ENCODE measurements at places on chromosomes 5 and 9.

DNA sequence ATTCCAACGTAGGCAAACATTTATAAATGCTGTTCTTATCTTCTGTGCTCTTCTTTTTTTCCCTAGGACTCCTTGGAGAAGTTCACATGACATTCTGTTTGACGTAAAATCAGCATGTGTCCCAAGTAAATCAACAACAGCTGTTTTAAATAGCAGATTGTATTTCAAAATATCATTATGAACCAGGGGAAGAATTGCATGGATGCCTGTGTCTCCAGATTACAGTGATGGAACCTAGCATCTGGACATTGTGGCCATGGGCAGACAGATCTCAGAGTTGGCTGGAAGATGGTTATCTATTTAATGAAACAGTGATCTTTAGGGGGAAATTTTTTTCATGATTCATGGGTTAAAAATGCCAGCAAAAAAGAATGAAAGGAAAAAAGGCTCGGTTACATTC is 222.0 kb downstream of the MAN2A1 start:
- DNase-seq = peak; percentile 1

GRCh38 chr5:137075163-137075970 is 423.8 kb downstream of the SPOCK1 start:
- no peak for DNase-seq

DNA sequence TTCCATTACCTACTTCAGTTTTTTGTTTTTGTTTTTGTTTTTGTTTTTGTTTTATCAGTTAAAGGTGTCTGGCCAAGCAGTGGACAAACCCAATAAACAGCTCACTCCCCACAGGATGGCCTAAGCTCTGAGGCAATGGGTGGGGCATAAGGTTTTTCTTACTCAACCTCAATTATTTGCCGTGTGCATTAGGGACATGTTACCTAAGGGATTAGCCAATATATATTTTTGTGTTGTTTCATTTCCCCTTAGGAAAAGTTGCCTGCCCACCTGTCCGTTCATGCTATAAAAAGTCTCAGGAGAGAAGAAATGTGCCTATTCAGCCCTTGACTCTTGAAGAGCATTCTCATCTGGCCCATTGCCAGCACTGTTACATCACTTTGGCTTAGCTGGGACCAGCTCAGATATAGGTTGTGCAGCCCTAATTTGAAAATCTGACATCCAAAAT is 7.3 kb downstream of the SH3RF2 start:
- no peak for DNase-seq

DNA sequence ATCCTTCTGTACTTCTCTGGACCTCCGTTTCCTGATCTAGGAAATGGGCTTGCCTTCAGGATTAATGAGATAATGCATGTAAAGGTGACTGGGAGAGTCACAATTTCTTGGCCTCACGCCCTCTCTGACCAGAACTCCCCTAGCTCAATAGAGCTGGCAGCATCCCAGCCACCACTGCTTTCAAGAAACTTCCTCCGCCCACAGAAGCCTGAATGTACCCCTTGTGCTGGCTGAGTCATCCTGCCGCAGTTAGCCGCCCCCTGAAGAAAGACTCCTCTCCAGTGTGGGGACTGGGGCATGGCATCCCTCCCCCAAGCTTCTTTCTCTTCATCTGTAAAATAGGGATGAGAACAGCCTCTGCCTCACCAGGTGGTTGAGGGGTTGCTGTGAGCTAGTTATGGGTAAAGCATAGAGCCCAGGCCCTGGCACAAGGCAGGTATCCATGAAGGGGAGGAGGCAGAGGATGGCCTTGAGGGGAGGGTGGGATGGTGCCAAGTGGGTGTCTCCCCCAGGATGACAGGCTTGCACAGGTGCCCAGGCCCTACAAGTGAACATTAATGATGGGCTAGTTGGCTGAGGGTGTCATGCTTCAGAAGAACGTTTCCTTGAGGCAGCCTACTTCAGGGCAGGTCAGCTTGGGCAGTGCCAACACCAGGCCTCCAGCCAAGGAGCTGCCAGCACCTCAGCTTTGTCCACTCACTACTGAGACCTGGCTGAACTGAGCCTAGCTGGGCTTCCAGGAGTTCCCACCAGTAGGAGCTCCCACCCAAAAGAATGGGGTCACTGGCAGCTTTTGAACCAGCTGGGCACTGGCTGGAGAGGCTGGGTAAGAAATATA is 3.4 kb downstream of the PDLIM4 start:
- no peak for DNase-seq

- DNase-seq = no peak
These were observed 293.3 kb downstream of the CSNK1G3 start for GRCh38 chr5:123805300-123805699.

GRCh38 chr9:121671612-121672155 is 20.2 kb downstream of the DAB2IP start:
- no peak for DNase-seq

DNA sequence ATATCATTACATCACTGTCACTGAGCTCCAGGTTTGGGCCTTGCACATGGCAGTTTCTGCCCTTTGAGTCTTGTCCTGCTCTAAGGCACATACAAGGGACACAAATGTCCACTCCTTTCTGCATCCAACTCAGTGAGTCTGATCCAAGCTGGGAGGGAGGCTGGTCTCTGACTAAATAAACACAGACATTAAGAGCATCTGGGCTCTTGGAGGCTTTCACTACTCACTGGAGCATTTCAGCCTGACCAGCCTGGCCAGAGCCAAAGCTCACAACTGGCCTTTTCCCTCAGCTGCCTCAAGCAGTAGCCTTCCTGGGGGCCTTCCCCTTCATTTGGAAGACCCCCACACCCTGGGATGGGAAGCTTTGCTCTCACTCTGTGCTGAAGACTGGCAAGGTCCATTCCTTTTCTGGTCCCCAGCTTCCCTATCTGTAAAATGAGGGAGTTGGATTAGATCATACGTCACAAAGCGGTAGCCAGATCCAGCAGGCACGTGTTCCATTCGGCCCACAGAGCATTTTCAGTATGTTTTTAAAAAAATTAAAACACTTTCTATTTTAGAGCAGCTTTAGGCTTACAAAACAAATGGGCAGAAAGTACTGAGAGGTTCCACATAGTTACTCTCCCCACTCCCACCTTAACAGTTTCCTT is 58.6 kb upstream of the XPA start:
- no peak for DNase-seq

GRCh38 chr9:123164285-123164684 is 104.1 kb downstream of the STRBP start:
- no peak for DNase-seq

DNA sequence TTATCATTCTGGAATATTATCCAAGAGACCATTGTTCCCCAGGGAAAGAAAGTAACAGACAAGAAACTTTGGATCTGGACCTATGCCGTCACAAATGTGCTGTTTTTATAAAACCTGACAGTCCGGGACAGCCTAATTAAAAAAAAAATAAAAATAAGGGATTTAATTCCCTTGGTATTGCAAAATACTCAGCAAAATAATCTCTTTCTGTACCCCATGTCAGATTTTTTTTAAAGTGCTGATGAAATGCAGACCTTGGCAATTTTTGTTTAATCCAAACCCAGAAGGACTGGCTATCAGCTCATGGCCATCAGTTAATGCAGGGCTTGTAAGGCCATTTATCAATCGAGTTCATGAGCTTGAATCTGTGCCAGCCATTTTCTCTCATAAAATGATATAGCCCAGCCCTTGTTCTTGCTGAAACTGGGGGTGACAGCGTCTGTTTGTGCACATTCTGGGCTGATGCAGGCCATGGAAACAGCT is 162.7 kb upstream of the S1PR3 start:
- DNase-seq = no peak

- DNase-seq = no peak
These were observed 39.5 kb upstream of the GLRX start for GRCh38 chr5:95861864-95862561.

- DNase-seq = no peak
These were observed 638.6 kb downstream of the SEMA5A start for GRCh38 chr5:8907168-8907868.

DNA sequence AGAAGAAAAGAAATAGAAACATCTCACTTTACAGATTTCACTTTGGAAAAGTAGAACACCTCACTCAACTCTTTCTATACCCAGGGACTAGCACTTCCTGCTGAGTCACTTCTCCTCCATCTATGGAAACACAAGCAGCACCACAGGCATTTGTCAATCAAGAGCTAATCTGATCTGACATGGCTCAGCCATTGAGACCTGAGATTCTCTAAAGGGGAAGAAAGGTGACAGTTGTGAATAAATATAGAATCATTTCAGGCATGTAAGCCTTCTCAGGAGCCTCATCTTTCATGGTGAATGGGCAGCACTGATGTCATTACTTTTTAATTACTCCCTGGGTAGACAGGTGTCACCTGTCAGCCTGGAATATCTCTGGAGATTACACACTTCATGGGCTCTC is 559.8 kb downstream of the HINT1 start:
- no peak for DNase-seq

GRCh38 chr5:1545126-1545804 is 21.5 kb upstream of the LPCAT1 start:
- DNase-seq = no peak

GRCh38 chr9:86500031-86500430 is 145.8 kb upstream of the TUT7 start:
- DNase-seq = no peak

- no peak for DNase-seq
These were observed 147.6 kb downstream of the SV2C start for GRCh38 chr5:76230711-76231285.

GRCh38 chr9:2066312-2067273 is 51.4 kb downstream of the SMARCA2 start:
- DNase-seq = no peak

DNA sequence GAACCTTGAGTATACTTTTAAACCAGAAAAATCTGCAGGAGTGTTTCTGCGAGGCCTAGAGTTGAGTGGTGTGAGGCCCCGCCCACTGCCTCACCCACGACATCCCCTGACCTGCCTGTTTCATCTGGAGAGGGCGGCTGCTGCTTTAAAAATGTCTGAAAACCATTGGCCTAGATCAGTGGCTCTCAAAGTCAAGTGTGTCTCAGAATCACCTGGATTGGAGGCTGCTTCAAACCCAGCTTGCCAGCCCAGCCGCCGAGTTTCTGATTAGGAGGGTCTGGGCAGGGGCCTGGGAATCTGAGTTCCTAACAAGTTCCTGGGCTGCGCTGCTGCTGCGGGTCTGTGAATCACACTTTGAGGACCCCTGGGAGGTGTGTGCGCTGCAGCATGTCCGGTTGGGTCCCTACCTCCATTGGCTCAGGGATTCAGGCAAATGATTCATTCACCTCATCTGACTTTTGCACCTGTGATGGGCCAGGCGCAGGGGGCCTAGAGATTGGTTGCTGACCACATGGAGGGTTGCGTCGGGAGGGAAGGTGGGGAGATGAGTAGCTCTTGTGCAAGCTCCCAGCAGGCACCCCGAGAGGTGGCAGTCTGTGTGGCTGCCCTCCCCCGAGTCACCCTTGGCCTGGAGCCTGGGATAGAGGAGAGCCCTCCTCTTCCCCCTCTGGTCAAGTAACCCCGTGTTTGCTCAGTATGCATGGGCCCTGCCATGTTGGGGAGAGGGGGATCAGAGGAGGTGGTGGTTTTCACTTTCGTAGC is 27.6 kb upstream of the HMCN2 start:
- DNase-seq = no peak

GRCh38 chr5:12016159-12016746 is 112.0 kb upstream of the CTNND2 start:
- peak; percentile 100 for DNase-seq

GRCh38 chr5:149260761-149261160 is 10.9 kb upstream of the AFAP1L1 start:
- no peak for DNase-seq

- no peak for DNase-seq
These were observed 53.6 kb downstream of the DAP start for GRCh38 chr5:10707198-10708142.

DNA sequence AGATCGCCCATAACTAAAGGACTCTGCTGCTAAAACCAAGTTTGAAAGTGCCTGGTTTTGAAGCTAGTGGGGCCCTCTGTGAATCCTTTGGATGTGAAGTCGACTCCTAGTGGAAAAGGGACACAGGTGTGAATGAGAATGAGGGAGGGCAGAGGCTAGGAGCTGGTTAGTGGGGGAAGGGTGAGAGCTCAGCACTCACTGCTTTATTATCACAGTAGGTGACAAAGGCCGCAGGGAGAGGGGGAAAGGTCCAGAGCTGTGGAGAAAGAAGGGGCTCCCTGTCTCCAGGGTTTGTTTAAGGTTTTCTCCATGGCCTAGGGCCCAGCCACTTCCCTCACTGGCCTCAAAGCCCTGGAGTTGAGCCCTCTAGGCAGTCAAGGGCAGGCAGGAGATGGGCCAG is 3.5 kb downstream of the HDHD3 start:
- DNase-seq = no peak

DNA sequence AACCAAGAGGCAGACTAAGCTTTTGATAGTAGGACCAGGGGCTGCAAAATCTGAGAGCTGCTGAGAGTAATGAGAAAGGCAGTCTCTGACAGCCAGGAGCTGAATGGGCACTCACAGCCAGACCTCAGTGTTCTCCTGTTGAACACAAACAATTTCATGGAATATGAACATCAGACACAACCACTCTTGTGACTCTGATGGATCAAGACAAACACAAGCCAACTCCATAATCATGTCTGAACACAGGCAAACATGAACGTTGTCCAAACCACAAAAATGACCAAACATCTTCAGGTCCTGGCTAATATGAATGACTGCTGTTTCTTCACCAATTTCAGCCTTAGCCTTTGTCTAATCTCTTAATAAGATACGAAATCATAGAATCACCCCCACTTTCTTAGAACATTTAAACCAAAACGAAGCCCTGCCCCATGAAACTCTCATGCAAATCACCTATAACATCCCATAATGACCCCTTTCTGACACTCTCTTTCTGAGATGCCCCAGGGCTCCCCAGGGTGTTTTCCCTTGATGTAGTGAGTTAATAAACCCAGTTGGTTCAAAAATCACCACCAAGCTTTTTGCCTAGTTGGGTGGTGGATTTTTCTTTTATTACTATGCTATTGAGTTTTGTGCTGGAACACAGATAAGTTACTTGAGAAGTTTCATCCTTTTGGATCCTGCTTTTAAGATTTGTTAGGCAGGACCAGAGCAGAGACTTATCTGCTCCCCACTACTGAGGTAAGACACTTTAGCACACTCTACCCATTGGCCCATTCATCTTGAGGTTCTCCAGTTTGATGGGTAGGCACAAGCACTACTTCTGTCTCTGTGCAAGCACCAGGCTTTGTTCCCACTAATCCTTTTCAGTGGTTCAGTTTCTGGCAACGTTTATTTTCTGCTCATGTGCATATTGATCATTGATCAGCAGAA is 5.9 kb upstream of the ERAP2 start:
- DNase-seq = no peak

DNA sequence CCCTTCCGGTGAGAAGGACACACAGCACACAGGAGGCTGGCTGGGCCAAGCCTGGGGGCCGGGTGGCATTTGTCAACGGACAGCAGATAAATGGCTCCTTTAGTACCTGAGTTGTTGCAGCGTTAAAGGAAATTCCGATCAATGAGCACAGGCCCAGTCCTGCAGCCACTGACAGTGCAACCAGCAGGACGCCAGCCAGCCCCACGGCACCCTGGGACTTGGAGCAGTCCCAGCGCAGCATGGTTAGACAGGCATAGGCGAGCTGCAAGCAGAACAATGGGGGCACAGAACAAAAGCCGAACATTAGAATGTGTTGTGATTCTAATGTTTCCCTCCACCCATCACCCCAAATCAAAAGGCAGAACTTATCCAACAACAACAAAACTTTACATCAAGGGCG is 39.3 kb downstream of the PTCH1 start:
- no peak for DNase-seq
